ENCODE measurements at places on chromosomes 7 and 10.
A peak's percentile ranks its signal among the peaks of the same experiment; 100 is the strongest.

DNA sequence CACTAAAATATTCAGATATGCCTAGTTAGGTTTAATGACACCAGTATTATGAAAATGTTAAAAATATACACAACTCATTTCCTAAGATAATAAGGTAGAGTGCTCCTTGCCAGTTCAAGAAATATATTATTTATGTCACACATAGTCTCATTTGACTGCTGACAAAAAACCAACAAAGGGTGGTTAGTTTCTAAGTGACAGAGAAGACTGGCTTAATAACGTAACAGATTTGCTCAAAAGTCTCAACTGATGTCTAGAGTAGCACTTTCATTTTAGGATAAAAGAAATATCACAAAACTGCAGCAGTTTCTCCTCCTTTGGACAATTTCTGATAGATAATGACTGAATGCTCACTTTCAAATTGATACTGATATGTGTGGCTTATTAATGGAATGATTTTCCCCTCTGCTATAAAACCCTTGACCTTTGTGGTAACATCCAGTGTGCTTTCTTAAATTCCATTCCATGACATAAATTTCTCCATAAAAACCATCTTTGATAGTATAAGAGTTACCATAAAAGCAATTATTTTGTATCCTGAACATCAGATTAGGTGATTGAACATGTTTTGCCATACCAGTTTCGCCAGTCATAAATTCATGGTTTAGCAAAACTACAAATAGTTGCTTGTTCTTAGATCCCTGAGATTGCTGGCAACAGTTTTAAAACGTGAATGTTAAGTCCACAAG, 94.2 kb downstream of the NRBF2 start:
- no peak for DNase-seq

DNA sequence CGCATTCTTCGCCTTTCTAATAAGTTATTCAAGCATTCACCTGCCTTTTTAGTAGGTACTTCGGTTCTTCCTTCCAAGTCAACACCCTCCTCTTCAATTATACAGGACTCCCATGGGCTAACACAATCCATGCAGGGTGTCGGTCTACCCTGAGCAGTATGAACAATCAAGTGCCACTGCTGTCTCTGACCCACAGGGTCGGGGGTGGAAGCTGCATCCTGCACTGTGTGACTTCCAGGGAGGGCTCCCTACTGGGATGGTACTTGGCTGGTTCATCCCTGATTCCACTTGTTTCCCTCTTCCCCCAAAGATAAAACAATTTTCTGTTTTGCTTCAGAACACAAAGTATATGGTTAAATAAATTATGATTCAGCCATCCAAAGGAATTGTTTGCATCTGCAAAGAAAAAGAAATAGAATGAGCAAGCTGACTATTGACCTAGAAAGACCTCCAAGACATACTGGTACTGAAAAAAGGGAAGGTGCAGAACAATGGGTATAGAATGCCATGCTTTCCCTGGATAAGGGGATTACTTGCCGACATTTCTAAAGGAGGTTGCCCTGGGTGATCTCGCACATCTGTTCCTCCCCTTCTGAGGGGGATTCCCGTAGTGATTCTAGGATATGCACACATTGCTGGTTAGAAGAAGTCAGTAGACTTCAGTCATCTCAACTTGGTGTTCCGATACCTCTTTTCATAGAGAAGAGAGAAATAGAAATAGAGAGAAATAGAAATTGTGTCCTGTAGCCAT, 89.1 kb upstream of the AGR3 start:
- no peak for DNase-seq

DNA sequence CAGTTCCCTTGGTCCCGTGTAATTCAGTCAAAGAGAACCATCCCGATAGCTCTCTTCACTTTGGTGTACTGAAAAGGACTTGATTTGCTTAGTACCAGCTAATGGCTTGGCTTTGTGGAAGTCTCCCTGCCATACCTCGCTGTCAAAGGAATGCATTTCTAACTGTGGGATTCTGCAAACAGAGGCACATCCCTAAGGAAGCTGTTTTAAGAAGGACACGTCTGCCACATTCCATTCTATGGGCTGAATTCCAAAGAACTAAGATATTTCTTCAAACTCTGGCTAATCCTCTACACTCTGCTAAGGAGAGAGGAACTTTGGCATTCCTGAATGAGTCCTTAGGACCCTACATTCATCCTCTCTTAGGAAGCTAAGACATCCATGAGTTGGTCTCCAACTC, 327.9 kb downstream of the SFMBT2 start:
- peak; percentile 30 for DNase-seq

DNA sequence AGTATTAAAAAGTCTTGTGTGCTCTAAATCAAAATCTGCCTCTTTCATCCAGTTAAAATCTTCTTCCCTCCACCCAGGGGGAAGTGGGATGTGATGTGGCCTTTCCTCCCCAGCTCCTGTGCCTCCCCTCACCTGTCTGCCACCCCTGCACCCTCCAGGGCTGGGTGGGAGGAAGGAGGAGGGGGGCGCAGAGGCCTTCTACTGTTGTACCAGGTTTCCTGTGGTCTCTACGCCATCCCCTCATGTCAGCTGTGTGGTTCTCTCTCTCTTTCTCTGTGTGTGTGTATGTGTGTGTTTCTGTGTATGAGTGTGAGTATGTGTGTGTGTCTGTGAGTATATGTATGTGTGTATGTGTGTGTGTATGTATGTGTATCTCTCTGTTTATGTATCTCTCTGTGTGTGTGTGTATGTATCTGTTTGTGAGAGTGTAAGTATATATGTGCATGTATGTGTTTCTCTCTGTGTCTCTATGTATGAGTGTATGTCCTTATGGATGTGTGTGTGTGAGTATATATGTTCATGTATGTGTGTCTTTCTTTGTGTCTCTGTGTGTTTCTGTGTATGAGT, 45.5 kb upstream of the C10orf71 start:
- no peak for DNase-seq

DNA sequence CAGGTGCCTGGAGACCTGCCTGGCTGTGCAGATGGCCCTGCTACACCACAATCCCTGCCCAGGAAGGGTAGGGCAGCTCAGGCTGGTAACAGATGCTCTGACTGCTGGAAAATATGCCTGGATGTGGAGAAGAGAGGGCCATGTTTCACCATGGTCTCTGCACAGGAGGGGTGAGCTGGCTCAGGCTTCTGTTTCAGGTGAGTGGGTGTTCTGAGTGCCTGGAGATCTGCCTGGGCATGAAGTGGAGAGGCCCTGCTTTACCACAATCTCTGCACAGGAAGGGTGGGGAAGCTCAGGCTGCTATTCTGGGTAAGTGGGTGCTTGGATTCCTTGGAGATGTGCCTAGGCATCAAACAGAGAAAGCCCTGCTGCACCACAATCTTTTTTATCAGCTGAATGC, 350.1 kb downstream of the KIF20B start:
- DNase-seq, result no peak

GRCh38 chr10:114021717-114022680, 21.7 kb upstream of the ADRB1 start:
- DNase-seq, result peak; percentile 4

DNA sequence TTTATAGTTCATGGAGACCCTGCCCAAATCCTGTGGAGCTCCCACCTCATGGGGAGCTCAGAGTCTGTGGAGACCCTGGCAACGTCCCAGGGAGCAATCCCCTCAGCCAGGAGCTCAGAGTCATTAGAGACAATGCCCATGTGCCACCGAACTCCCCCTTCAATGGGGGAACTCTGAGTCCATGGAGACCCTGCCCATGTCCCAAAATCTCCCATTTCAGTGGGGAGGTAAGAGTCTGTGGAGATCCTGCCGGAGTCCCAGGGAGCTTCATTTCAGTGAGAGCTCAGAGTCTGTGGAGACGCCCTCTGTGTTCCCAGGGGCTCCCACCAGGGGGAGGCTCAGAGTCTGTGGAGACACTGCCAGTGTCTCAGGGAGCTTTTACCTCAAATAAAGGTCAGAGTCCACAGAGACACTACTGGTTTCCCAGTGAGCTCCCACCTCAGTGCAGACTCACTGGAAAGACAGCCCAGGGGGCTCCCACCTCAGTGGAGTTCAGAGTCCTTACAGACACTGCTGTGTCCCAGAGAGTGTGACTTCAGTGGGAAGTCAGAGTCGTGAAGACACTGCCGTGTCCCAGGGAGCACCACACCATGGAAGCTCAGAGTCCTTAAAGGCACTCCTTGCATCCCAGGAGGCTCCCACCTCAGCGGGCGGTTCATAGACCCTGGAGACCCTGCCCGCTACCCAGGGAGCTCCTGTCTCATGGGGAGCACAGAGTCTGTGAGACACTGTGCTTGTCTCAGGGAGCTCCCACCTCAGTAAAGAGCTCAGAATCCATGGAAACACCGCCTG, 5.0 kb downstream of the MYO1G start:
- peak; percentile 49 for DNase-seq

DNA sequence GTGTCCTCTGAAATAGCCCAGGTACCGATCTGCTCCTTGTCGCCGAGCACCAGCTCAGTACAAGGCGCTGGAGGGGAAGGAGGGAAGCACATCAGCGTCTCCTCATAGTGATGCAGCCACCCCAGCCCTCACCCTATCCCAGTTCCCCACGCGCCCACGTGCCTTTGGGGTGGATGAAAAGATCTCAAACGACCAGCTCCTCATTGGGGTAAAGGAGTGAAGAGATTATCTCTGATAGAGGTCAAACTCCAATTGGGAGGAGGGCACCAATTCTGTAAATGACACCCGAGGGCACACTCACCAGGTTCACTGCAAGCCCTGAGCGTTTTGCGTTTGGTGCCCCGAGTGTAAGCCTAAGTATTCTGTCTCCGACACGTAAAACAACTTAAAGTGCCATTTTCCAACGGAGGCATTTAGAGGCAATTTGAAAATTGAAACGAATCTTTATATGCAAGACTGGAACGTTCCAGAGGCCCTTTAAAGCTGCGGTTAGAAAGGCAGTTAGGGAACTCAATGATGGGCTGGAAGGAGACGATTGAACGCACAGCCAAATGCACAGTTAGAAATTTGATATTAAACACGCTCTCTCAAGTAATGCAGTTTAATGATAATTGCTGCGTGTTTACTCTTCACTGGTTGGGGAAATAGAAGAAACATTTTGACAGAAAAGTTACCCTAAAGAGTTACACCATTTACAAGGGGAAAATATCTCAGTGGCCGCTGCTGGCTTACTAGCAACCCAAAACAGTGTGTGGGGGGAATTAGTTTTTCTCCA, 8.9 kb upstream of the EMX2 start:
- peak; percentile 16 for DNase-seq

GRCh38 chr7:913736-914520, 37.6 kb downstream of the GET4 start:
- DNase-seq, result no peak

Data from ELF-1 (cell line).